Activated CD8-positive, alpha-beta memory T cell treated with anti-CD3 and anti-CD28 coated beads, Interleukin-2, amount 10 ng/mL, durations not matched to agents 7 days and 5 days (primary cell): ENCODE measurements at places on chromosomes 7 and 10. TPM values are rescaled to one million over a fixed set of nuclear protein-coding genes. Genes with fewer than 3 reads are reported as not detected.

DNA sequence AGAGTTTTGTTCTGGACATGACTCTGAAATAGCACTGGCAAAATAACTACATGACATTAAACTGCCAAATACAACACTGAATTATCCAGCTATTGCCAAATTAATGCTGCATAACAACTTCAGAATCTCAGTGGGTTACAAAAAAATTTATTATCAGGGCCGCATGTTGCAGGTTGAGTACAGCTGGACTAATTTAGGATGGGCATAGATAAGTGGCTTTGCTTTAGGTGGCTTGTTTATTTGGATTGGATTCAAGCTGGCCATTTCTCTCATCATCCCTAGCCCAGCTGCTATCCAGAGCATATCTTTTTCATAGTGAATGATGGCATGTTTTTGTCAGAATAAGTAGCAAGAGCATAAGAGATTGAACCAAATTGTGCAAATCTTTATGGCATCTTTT is 1277.1 kb downstream of the REEP3 start:
- no peak for DNase-seq

DNA sequence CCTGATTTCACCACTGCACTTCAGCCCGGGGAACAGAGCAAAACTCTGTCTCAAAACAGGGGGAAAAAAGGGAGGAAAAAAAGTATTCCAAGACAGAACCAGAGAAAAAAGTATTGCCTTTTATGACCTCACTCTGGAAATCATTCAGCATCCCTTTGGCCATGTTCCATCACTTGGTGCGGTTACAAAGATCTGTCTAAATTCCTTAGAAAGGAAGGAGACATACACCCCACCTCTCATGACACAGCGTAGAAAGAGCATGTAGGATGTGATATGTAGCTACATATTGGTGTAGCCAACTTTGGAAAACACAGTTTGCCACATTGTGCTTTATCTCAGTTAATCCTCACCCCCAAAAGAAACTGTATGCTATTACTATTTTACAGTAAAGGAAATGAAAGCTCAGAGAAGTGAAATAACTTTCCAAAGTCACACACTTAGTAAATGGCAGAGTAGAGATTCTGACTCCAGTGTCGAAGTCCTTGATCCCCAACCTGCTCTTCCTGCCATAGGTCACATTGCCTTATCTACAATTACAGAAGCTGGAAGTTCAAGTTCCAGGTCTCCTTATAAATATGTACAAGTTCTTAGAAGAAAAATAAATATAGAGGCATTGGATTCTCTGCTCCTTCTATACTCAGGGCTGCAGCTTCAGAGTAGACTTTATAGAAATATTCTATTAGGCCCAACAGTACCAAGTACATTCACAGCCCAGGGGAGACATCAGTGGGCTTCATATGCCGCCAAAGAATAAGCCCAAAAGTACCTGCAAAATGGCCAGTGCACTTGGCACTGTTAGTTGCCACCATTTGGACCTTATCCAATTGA is 91.6 kb upstream of the KMT2E start:
- no peak for DNase-seq

- DNase-seq: no peak
These were observed 154.8 kb downstream of the ARHGAP12 start for GRCh38 chr10:31773749-31774298.

- no peak for DNase-seq
These were observed 93.5 kb downstream of the VWC2 start for GRCh38 chr7:49866910-49867309.

- no peak for DNase-seq
These were observed 40.6 kb downstream of the GHRHR start for GRCh38 chr7:31004393-31004792.

- peak; percentile 74 for DNase-seq
These were observed 10.8 kb downstream of the NEURL1 start for GRCh38 chr10:103504181-103504783.

DNA sequence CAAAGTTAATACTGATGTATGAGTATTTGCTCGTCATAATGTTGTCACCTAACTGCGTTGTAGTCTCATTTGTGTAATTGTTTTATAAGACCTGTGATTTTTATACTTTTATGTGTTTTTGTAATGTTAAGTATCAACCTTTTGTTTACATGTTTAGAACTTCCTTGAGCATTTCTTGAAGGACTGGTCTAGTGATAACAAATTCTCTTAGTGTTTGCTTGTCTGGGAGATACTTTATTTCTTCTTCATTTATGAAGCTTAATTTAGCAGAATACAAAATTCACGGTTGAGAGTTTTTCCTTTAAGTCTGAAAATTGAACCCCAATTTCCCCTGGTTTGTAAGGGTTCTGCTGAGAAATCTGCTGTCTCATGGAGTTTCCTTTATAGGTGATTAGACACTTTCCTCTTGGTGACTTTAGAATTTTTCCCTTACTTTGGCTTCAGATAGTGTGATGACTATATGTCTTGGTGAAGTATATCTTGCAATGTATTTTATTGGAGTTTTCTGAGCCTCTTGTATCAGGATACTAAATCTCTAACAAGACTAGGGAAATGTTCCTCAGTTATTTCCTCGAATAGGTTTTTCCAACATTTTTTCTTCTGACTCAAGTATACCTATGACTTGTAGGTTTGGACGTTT is 154.9 kb downstream of the WDR11 start:
- no peak for DNase-seq

DNA sequence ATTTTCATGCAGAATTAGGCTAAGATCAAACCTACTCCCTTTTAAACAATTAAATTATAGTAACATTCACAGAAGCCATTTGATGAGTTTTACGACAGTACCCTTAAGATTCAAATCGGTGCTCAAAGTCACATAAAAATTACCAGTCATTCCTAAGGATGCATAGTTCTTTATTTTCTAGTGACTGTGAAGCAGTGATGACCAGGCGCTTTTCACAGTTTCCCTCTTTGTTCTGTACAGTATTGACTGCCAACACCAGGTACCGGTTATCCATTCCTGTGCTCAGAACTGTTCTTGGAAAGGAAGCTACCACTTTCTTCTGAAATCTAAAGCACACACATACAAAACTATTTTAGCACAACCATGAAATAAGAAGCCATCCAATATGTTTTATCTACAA is 1.9 kb downstream of the DNA2 start:
- no peak for DNase-seq

DNA sequence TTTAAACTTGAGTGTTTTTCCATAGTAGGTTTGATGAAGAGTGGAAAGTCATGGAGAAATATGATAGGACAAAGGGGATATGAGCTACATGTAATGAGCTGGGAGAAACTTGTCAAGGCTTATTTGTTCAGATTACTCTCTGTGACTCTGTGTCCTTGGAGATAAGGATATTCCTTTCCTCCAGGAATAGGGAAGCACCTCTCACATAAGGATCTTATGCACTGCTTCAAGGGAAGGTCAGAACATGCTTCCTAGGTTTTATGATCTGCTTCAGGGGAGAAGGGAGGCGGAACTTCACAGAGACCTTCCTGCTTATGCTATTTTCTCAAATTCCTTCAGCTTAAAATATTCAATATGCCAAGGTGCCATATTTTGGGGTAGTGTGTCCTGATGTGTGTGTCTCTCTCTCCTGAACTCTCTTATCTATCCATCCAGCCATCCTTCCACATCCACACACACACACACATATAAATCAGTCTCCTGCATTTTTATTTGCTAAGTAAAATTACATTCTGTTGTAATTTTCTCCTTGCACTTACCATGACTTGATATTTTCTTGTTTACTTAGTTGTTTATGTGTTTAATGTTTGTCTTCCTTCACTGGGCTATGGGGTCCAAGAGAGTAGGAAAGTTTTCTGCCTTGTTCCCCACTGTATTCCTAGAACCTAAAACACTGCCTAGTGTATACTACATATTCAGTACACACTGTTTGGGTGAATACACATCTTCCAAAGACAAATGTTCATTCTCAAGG is 26.4 kb downstream of the ARL4A start:
- no peak for DNase-seq

DNA sequence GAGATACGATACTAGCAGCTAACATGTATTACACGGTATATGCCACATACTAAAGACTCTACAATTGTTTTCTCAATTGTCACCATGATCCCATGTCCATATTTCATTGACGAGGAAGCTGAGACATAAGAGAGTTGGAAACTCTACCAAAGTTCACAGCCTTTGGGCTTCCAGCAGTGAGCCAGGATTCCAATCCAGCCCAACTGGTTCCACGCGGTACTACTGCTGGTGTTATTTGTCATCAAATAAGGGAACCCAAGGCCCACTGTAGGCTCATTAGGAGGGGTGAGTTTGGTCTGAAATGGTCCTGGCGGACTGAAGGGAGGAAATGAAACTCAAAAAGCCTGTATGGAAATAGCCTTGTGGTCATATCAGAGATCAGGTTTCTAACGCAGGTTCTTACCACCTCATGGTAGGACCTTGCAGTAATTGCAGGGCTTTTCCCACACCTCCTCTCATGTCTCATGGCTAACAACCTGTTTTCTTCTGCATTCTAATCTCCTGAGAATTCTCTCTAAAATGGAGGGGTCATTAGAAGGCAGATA is 814.6 kb downstream of the LRMDA start:
- no peak for DNase-seq

- DNase-seq: no peak
These were observed 6.4 kb upstream of the TSPAN12 start for GRCh38 chr7:120864141-120864900.

DNA sequence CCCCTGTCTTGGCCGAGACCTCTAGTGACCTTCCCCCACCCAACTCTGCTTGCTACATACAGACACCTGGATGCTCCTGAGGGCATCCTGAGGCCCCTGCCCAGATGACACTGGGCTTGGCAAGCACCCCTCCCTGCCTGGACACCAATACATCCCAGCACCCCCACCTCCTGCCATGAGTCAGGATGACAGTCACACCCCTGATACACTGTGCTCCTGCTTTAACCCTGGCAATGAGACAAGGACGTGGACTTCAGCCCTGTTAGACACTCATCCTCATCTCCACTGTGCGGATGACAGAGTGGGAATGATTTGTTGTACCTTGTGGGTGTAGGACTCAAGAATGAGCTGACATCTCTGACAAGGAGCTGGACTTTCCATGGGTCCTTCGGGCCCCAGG is 186.3 kb upstream of the ADCY1 start:
- no peak for DNase-seq

DNA sequence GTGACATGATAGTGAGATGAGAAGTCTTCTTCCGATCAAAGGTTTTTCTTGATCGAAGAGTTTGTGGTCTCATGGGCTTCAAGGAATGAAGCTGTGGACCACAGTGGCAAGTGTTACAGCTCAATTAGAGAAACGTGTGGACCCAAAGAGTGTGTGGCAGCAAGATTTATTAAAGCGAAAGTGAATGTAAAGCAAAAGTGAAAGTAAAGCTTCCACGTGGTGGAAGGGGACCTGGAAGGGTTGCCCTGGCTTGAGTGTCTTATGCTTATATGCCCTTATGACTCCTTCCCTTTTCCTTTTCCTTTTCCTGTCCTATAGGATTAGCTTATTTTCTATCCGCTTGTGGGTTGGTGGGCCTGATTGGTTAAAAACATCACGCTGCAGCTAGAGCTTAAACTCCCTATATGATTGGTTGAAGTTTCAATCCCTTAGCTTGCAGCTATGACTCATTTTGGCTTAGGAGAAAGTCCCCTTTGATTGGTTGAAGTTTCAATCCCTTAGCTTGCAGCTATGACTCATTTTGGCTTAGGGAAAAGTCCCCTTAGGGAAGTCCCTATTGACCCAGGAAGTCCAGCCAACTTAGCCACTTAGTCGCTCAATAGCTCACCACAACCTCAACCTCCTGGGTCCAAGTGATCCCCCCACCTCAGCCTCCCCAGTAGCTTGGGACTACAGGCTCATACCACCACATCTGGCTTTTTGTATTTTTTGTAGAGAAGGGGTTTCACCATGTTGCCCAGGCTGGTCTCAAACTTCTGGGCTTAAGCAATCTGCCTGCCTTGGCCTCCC is 34.7 kb downstream of the MRPS24 start:
- DNase-seq: peak; percentile 62

GRCh38 chr7:55286666-55287065 is 78.5 kb upstream of the LANCL2 start:
- no peak for DNase-seq

DNA sequence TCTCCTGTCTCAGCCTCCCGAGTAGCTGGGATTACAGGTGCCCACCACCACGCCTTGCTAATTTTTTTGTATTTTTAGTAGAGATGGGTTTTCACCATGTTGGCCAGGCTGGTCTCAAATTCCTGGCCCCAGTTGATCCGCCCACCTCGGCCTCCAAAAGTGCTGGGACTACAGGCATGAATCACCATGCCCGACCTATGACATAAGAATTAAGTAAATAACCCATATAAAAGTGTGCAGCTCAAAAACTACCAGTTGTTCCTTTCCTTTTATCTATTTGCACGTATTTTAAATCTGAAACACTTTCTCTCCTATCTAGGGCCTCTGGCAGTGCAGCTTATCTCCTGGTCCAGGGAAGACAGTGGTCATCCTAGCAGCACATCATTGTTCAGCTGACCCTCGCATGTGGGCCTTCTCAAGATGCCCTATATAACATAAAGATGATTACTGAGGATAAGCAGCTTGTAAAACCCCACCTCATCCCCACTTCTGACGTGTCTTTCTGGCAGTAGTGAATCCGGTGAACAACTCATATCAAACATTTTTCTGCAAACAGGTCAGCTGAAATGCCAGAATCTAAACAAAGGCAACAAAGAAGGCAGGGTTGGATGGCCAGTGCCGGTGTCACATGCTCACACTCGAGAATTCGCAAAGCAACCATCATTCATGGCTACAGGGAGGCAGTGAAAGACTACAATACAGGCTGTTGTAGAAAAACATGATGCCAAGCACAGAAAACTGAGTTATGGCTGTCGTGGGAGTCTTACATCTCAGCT is 36.0 kb upstream of the KCNIP2 start:
- DNase-seq: no peak

- no peak for DNase-seq
These were observed 556.4 kb downstream of the AUTS2 start for GRCh38 chr7:70154521-70155180.

GRCh38 chr10:25492040-25492439 is 317.2 kb downstream of the GPR158 start:
- DNase-seq: no peak

DNA sequence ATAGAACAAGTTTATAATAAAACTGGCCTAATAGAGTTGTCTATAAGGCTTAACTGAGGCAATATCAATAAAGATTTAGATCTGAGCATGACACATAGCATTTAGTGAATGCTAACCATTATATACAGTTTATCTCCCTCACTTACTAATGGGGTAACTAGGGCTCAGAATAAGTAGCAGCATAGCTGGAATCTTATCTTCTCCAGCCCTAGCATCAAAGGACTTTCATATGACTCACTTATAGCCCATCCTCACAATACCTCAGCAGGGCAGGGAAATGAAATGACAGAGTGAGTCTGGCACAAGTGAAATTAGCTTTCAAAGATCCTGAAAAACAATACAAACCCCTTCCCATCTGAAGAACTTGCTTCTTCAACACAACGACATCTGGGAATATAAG is 362.9 kb downstream of the KIF20B start:
- no peak for DNase-seq

- DNase-seq: no peak
These were observed 140.4 kb upstream of the RHEB start for GRCh38 chr7:151660141-151660540.

ANKRD30A gene
- not detected for total RNA-seq

FGFR2 gene
- not detected for total RNA-seq

TWIST1 gene
- total RNA-seq: 0.63 TPM

CRHR2 gene
- total RNA-seq: not detected

NPFFR1 gene
- total RNA-seq: not detected

CTAGE6 gene
- 0.73 TPM for total RNA-seq

SLC13A1 gene
- total RNA-seq: not detected

GNA12 gene
- 18.6 TPM for total RNA-seq

GRID2IP gene
- 0.26 TPM for total RNA-seq

ATOH7 gene
- not detected for total RNA-seq

MACROH2A2 gene
- 7.4 TPM for total RNA-seq

DNA2 gene
- 53.3 TPM for total RNA-seq

PURB gene
- 33.4 TPM for total RNA-seq

CD36 gene
- not detected for total RNA-seq

OR9A2 gene
- not detected for total RNA-seq
